Osteocyte (in vitro differentiated cells): ENCODE measurements at places on chromosomes 12 and 14. TPM values are rescaled to one million over a fixed set of nuclear protein-coding genes. Genes with fewer than 3 reads are reported as not detected.

- DNase-seq: no peak
Observed at GRCh38 chr12:64903479-64904152, 79.2 kb downstream of the TBC1D30 start.

DNA sequence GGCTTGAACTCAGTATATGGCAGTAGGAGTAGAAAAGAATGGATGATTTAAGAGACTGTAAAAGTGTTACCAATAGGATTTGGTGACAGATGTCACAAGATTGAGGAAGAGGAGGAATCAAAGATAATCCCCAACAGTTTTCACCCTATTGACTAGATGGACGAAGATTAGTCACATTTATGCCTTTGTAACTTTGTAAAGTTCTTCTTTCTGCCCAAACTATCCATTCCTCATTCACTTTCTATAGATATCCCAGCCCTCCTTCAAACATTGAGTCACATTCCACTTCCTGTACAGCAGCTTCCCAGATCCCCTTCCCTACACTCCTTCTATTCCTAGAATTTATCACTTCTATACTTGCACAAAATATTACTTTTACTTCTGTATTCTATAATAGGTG is 207.9 kb downstream of the BTG1 start:
- no peak for DNase-seq

Gene RPGRIP1
- total RNA-seq: not detected in 2 replicates

DNA sequence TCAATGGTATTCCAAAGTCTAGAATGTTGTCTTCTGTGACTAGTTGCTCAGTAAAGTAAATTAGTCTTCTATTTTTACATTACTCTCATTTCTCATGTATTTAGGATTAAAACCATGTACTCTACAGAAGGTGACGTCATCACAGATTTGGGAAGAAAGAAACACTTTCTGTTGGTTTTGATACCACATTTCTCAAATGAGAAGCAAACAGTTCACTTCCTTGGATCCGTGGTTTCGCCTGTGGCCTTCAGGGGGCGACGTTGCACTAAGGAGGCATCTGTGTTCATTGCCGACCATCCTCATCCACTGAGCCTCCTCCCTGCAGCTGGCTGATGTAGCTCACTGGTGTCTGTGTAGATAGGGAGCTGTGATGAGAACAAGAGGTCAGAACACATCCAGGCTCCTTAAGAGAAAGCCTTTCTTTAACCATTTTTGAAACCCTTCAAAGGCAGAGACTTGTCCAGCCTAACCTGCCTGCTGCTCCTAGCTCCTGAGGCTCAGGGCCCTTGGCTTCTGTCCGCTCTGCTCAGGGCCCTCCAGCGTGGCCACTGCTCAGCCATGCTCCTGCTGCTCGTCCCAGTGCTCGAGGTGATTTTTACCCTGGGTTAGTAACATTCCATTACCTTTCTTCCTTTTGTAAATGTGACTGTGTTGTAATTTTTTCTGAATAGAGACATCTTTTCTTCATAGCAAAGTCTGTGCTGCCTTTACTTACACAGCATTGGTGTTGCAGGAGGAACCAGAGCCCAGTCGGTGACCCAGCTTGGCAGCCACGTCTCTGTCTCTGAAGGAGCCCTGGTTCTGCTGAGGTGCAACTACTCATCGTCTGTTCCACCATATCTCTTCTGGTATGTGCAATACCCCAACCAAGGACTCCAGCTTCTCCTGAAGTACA is 220.6 kb upstream of the OR4E1 start:
- no peak for DNase-seq

Gene IL31
- not detected in 2 replicates for total RNA-seq

DNA sequence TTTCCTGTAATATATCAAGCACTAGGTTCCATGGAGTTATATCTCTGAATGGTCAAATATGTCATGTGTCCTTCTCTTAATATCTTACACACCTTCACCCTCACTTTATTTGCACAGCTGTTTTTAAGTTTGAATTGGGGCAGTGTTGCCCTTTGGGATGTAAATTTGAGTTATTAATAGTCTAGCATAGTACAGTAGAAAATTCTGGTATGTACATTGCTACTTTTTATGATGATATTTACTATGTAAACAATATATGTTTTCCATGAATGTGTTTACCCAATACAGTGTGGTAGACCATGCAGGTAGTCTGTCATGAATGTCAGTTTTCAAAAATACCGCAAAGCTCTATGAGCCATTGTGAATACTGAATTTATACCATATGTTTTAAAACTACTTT is 50.5 kb downstream of the METTL25 start:
- no peak for DNase-seq

DNA sequence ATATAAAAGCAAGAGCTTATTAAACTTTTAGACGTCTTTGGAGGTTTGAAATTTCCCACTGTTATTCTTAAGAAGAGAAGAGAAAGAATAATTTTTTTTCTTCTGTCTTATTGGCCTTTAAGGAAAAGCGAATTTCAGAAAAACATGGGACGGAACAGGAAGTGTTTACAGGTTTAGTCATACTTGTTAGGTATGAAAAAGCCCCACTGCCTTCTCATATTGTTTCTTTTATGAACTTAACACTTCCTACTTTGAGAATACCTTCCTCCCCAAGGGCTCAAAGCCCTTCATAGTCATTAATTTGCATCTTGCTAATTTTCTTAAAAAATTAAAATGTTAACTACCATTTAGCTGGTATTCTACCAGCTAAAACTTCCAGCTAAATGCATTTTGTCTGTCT is 82.0 kb downstream of the ETV6 start:
- no peak for DNase-seq

Gene YBX3
- total RNA-seq: 302 and 334 TPM in 2 replicates

DNA sequence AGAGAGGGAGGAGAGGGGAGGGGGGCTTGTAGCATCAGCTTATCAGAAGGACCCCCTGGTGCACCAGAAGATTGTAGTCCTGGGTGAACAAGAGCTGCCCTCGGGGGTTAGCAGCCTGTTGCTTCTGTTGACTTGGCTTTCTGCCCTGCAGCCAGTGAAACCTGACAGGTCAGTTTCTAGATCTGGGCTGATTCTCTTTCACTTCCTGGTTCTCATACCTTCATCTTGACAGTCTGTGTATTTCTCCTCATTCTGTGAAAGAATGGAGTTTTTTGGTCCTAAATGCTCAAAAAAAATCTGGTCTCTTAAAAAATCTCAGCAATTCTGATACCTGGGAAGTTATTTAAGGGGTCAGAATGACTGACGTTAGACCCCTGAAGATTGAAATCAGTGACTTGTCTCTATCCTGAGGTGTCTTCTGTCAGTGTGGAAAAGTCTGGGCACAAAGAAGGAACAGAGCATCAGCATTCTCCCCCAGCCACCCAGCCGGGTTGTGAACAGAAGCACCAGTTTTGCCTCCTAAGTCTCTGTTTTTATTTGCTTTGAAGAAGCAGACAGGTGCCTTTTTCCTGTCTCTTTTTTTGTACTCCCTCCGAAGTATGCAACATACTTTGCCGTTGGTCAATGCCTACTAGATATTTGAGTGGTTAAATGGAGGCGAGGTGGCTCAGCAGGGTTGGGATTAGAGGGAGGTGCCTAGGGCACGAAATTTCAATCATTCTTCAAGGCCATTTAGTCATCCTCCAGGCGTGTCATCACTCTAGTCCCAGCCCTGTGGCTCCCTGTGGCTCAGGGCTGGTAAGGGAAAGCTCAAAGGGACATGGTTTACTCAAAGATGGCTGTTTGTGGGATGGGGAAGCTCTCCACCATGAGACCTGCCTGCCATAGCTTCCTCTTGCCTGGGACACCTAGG is 24.0 kb downstream of the TTC9 start:
- no peak for DNase-seq
